SJSA1 (cell line): ENCODE measurements at places on chromosomes 7 and 10. TPM values are rescaled to one million over a fixed set of nuclear protein-coding genes. Genes with fewer than 3 reads are reported as not detected.

GRCh38 chr7:43693687-43694398 is 35.5 kb downstream of the COA1 start:
- DNase-seq, result peak; percentile 56

- DNase-seq, result no peak
Measured at GRCh38 chr10:86752311-86752710, 4.1 kb upstream of the BMPR1A start.

- peak; percentile 64 for DNase-seq
Measured at GRCh38 chr10:110137142-110137545, 70.3 kb upstream of the MXI1 start.

- peak; percentile 65 for DNase-seq
Measured at GRCh38 chr7:73606801-73607691, 17.3 kb downstream of the MLXIPL start.

Gene CDK1
- 255 and 302 TPM in 2 replicates for total RNA-seq

DNA sequence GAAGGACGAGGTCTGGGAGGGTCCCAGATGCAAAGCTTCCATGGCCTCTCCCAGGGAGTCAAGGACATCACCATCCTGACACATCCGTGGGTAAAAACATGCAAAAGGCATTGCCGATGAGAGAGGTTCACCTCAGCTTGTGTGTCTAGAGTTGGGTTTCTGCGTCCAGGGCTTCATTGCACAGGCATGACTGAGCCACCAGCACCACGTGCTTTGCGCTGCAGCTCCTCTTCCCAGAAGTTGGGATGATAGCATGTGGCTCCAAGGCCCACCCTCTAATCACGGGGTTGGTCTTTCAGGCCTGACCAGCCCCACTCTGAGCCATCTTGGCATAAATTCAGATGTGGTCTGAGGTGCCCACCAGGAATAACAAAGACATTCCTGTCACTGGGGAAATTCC is 7.1 kb upstream of the RASGEF1A start:
- peak; percentile 32 for DNase-seq

- no peak for DNase-seq
Measured at GRCh38 chr10:1297566-1298301, 241.5 kb downstream of the WDR37 start.

- DNase-seq, result no peak
Measured at GRCh38 chr7:16647435-16647960, 1.5 kb downstream of the BZW2 start.

Gene SFRP4
- 0.13 TPM in 1 of 2 replicates, not detected in the other for total RNA-seq

Gene HOXA3
- 0.13 and 1.8 TPM in 2 replicates for total RNA-seq

- DNase-seq, result no peak
Measured at GRCh38 chr7:4904346-4904745, 20.8 kb upstream of the RADIL start.

DNA sequence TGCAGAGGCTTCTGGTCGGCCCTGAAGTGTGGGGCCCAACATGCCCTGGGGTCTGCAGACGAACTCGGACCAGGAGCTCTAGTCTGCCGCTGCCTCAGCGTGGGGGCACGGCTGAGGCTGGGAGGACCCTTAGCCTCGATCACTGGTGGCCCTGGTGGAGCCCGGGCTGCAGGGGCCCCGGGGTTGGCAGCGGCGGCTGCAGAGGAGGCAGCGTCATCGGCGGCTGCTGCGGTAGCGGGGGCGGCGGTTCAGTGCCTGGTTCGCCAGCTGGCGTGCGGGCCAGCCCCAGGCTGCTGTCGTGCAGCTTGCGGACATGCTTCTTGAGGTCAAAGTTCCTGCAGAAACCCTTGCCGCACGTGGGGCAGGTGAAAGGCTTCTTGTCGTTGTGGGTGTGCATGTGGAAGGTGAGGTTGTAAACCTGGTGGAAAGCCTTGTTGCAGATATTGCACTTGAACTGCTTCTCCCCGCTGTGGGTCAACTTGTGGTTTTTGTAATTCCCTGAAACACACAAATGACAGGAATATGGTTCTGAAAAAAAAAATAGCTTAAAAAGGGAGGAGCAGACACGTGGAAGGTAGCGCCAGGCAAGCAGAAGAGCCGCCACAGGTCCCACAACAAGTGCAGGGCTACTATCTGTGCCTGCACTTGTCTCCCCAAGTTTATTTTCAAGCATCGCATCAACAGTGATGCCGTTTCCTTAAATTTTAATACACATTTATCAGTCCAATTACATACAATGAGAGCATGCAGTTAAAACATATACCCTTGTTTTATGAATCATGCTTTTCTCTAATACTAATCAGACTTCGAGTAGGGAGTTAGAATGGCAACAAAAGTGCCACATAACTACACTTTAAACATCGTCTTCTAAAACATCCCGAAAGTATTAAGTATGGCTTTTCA is 2.4 kb downstream of the FEZF1 start:
- DNase-seq, result no peak

DNA sequence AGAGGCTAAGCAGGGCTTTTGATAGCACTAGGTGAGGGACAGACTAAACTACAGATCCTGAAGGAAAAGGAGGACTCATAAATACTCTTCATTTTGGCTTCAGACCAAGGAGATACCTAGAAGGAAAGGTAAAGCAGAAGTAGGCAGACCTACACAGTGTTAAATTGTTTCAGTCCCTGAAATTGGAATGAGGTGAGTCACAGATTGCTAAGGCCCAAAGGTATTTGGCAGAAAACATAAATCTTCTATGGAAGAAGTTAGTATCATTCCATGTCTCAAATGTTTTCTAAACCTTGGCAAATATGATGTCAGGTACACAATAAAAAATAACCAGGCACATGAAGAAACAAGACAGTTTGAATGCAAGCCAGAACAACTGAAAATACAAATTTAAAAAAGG is 30.0 kb downstream of the MTERF1 start:
- DNase-seq, result no peak

DNA sequence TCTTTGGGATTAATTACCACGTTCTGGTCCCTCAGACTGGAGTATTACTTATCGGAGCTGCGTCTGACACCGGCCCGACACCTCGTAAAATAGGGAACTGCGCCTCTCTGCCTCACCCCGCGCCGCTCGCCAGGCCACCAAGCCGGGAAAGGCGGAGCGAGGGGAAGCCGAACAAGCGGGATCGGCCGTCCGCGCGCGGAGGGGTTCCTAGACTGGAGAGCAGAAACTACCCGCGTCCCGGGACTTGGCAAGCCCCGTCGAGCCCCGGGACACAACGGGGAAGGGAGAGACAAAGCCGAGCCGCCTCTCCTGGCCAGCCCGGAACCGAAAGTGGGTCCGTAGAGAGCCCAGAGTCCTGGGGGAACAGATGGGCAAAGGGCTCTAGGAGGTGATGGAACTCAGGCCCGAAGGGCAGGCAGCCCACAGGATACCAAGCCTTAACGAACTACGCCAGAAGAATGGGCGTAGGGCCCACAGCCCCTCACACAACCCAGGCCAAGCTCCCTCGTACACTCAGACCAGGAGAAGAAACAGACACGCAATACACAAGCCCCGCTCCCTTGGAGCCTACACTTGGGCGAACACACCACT is 6.5 kb downstream of the LBX1 start:
- DNase-seq, result no peak

Gene PRKG1
- 0.41 TPM in 1 of 2 replicates, not detected in the other for total RNA-seq

DNA sequence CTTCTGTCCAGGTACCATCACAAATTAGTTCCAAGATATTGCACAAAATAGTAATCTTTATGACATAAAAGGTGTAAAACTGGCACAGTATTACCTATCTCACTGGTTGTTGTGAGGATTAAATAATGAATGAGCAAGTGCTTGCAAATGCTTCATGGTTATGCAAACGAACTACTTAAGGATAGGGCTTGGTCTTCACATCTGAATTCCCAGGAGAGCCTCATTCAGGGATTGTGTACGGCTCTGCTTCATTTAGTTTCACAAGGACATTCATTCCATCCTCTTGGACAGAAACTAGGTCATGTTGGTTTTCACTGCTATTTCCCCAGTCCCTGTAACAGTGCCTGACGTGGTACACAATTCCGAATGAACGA is 12.1 kb downstream of the ABCA13 start:
- DNase-seq, result no peak

- no peak for DNase-seq
Measured at GRCh38 chr7:121570365-121570764, 174.3 kb upstream of the FAM3C start.

DNA sequence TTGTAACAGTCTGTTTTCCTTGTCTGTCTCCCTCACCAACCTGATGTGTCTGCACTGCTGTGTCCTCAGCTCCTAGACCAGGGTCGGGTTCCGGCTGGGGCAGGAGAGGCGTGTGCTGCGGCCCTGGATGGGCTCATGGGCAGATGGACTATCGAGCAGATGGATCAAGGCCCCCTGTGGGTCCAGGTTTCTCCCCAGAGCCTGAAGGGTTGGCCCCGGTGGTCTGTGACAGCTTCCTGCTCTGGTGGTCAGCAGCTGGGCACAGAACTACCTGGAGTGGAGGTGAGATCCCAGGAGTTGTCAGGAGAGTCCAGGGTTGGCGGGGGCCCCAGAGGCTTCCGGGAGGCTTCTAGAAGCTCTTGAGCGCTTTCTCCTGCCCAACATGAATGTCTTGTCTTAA is 75.1 kb downstream of the GRK5 start:
- DNase-seq, result no peak

- DNase-seq, result no peak
Measured at GRCh38 chr7:156025675-156026074, 213.4 kb upstream of the SHH start.

DNA sequence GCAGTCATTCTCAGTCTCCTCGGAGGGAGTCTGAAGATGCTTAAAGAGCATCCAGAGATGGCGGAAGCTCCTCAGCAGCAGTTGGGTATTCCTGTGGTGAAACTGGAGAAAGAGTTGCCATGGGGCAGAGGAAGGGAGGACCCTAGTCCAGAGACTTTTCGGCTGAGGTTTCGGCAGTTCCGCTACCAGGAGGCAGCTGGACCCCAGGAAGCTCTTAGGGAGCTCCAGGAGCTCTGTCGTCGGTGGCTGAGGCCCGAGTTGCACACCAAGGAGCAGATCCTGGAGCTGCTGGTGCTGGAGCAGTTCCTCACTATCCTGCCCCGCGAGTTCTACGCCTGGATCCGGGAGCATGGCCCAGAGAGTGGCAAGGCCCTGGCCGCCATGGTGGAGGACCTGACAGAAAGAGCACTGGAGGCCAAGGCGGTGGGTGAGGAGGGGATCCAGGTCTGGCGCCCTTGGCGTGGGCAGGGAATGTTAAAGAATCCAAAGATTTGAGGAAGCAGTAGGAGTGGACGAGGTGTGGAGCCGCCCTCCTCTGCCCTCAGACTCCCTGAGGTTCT is 2.9 kb downstream of the ZSCAN25 start:
- DNase-seq, result no peak
